ENCODE measurements at places on chromosomes 13 and 19.

DNA sequence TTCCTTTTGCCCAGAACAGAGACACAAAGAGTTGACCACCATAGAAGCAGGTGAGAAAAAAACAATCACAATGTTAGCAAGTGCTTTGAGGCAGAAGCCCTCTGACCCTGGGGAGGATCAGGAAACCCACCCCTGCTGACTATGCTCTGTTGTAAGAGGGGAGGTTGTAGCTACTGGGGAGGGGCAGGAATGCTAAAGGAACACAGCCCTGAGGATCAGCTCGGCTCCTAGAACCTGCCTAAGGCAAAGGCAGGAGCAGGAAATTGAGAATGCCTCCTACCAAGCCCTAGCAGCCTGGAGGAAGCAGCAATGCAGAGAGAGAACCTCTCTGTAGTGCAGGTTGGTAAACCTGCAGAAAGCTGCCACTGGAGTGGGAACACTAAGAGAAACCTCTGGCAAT is 624.0 kb upstream of the KLF12 start:
- no peak for DNase-seq

GRCh38 chr19:16876904-16877361 is 11.9 kb upstream of the F2RL3 start:
- DNase-seq = no peak

GRCh38 chr13:109163037-109163379 is 533.6 kb downstream of the MYO16 start:
- no peak for DNase-seq

GRCh38 chr19:41175801-41176777 is 16.9 kb upstream of the CYP2S1 start:
- DNase-seq = peak; percentile 46

- no peak for DNase-seq
Observed at GRCh38 chr13:51004111-51004865, 94.7 kb downstream of the RNASEH2B start.

DNA sequence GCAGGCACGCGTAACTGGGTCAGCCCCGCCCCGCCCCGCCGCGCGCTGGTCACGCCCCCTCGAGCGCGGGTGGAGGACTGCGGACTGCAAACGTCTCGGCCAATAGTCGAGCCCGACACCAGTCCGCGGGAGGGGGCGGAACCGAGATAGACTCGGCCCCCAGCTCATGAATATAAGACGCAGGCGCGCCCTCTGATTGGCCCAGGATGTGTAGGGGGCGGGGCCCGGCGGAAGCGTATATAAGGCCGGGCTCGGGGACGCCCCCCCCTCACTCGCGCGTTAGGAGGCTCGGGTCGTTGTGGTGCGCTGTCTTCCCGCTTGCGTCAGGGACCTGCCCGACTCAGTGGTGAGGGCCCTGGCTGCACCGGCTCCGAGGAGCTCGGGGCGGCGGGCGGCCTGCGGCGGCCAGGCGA is at the start of gene CIRBP:
Gene CIRBP (plus strand): TSS at position 268 of the 413 bp plus-strand sequence. CDS start 1,602 bp downstream, outside the sequence.
- peak; percentile 99 for DNase-seq

DNA sequence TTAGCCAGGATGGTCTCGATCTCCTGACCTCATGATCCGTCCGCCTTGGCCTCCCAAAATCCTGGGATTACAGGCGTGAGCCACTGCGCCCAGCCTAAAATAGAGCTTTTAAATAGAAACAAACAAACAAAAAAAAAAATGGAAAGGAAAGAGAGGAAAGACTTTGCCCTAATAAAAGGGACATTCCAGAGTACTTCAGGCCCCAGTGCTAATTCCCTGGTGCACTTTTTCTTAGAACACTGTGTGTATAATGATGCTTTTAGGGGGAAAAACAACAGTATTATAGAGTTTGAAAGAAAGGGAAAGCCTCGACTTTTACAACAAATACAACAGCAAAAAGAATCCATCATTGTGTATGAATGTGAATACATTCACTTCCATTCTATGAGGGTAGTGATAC is 104.7 kb downstream of the CRYL1 start:
- no peak for DNase-seq

GRCh38 chr19:12555456-12555930 is 4.2 kb upstream of the ZNF564 start:
- DNase-seq = no peak

DNA sequence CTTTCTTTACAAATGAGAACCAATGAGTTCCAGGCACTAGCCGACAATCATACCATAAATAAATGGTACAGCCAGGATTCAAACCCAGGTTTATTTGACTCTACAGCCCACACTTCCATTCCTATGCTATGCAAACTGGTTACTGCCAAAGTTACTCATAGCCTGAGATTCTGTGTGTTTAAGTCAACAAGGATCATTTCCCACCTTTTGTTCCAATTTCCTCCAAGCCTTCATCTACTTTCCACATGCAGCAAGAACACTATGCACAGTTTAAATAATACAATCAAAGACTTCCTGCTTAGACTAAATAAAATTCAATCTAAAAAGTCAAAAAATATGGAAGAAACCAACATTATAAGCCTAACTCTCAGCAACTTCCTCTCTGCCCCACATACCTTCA is 59.2 kb upstream of the KLF12 start:
- no peak for DNase-seq

DNA sequence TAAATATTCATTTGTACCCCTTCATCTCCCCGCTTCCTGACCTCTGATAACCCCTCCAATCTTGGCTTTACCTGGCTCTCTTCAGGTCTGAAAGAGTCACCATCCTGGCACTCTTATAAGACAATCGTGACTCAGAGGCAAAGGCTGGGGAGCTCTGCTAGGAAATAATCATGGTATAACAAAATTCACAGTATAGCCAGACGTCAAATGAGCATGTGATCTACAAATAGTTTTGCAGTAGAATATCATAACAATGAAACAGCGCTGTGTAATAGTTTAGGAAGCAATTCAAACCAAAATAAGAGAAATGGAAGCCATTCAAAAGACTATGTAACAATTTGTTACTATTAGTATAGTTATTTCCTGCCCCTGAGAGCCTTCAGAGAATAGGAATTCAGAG is 34.2 kb downstream of the RXFP2 start:
- DNase-seq = no peak

- DNase-seq = no peak
Observed at GRCh38 chr19:27672309-27673047, 1540.5 kb downstream of the UQCRFS1 start.

- peak; percentile 19 for DNase-seq
Observed at GRCh38 chr13:51125495-51126226, 14.6 kb upstream of the C13orf42 start.

DNA sequence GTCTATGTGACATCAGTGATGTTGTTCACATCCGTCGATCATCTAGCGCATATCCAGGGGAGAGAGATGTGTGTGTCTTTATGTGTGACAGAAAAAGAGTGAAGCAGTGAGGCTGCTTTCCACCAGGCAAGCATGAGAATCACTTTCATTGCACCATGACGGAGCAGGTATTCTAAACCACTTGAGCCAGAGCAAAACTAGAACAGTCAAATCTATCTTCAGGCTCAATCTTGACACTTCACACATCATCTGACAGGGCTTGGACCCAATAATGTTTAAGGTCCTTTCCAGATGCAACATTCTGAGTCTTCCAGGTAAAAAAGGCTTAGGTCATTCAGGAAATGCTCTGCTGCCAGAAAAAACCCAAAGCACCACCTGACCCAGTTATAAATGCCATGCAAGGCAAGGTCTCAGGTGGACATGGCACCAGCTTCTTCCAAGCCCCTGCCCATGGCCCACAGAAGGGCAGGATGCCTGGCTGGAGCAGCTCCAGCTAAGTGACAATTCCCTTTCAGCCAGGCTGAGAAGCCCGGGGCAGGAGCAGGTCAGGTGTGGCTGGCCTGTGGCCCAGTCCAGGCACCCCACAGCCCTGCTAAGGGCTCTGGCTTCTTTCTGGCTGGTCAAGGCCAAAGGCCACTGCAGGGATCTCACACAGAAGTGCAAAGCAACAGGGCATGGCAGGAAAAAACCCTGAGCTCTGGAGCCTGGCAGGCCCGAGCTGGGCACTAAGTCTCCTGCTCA is 5.0 kb downstream of the ELAVL1 start:
- no peak for DNase-seq

GRCh38 chr13:109836629-109837607 is 50.5 kb upstream of the IRS2 start:
- no peak for DNase-seq

DNA sequence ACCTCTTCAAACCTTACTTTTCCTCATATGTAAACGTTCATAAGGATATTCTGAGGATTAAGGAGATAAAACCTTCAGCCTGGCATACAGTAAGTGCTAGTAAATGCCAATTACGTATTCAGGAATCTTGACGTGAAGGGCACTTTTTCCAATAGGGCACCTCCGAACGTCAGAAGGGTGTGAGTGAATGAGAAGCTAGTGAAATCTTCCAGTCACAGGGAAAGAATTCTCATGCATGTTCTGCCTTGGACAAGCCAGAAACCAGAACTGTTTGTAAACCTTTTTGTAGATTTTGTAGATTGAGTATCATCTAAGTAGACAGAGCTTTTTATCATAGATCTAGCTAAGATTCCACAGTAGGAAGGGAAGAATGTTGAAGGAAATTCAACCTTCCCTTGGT is 16.5 kb downstream of the DGKH start:
- no peak for DNase-seq

DNA sequence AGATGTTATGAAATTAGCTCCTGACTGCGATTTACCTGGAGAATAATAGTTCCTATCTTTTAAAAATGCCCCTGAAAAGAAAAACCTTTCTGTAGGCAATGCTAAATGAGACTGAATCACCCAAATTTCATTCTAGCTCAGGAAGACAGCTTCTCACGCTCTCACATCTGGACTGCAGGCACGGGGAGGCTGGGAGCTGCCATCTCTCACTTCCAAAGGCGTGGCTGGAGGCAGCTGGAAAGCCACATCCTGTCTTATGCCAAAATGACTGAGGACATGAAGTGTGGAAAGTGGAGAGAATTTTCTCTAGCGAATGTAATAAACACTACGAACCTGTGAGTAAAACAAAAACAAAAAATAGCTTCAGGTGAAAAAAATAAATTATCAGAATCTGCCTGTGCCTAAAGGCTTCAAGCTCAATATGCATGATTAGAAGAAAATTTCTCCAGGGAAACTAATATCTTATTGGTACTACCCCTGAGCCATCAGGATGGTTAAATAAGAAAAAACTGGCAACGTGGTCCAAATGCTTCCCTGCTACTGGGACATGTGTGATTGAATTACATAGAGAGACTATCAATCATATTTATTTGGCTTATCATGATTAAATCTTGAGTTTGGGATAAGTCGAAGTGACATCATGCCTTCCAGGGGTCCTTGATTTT is 58.1 kb upstream of the UBL3 start:
- DNase-seq = no peak

DNA sequence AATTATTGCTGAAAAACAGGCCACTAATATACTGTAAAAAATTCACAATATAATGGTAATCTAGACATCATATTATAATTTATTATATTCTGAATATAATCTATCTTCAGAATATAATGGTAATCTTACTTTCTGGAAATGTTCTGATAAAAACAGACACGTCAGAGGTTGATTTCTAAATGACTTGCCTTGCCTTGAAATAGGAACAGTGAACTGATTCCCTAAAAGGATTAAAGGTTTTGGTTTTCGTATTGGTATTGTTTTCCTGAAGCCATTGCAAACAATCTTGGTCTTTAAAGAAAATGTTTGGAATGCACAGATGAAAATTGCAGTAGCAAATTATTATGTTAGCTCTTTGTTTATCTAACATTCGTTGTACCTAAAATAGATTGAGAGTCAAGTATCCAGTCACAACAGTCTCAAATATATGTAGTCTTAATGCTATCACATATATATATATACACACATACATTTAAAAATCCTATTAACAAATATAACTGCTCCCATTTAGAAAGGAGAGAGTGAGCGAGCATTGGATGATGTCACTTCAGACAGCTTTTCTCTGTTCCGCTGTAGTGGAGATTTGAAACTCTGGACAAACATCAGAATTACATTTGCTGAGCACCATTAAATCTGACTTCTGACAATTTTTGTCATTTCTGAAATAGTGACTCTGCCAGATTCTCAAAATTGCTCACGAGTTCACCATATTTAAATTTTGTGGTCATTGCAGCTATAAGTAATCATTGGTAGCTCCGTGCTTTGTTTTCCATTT is 1.7 kb downstream of the ITM2B start:
- no peak for DNase-seq

DNA sequence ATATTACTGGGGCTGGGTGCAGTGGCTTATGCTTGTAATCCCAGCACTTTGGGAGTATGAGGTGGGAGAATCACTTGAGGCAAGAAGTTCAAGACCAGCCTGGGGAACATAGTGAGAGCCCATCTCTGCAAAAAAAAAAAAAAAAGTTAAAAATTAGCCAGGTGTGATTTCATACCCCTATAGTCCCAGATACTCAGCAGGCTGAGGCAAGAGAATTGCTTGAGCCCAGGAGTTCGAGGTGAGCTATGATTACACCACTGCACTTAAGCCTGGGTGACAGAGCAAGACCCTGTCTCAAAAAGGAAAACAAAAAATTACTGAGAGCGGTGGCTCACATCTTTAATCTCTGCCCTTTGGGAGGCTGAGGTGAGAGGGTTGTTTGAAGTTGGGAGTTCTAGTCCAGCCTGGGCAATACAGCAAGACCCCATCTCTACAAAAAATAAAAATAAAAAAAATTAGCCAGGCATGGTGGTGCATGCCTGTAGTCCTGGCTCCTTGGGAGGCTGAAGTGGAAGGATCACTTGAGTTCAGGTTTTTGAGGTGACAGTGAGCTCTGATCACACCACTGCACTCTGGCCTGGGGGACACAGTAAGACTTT is 87.5 kb downstream of the ZMYM2 start:
- DNase-seq = no peak

DNA sequence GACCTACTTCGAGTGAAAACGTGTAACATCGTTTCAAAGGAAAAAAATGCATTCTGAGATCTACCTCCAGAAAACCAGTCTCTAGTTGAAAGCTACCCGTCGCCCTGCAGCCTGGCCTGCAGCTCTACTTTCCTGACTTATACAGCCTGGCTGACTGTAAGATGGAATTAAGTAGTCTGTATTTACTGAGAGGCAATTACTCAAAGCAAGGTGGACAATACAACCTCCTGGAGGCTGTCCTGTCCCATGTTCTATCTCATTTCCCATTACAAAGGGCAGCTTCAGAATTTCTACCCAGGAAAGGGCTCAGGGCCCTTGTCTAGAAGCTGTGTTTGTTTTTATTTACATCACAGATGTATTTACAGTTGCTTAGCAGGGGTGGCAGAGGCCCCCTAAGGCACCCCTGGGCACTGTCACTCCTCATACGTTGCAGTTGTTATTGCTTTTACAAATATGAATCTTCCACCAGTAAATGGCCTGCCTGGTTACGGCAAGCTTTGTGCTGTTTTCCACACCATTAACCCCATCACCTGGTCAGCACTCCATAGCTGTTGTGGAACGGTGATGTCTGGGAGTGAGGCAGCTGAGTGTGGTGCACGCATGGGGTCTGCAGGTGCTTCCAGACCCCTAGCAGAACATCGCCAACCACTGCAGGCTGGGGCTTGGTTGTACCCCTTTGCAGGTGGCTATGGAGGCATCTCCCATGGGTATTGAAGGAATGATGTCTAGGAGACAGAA is 46.3 kb upstream of the MTIF3 start:
- DNase-seq = no peak
